Activated CD8-positive, alpha-beta memory T cell treated with anti-CD3 and anti-CD28 coated beads for 1 hour (primary cell): ENCODE measurements at places on chromosomes 7 and 10.

DNA sequence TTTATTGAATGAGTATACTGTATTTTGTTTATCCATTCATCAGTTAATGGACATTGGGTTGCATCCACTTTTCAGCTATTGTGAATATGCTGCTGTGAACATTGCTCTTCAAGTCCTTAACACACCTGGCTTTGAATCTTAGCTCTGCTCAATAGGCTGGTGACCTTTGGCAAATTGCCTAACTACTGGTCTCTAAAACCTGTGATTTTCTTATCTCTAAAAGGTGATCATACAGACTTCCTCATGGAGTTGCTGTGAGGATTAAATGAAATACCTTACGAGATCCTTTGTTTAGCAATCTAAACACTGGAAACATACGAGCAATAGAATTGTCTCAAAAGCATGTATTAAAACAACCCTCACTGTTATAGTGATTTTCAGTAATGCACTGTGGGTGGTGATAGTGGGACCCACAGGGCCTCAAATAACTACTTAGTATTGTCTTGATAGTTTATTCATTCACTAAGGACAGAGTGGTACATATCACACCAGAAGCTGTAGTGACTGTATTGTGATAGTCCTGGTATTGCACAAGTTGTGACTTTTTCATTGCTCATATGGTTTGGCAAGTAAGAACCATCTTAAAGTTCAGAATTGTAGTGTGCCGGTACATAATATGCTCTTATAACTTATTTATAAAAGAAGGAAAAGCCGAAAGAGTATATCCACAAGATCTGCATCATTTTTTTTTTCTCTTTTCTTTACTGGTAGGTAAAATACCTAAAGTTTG is 257.6 kb downstream of the EXOC4 start:
- no peak for DNase-seq

GRCh38 chr7:90692947-90693346 is 96.8 kb downstream of the CDK14 start:
- no peak for DNase-seq

GRCh38 chr7:30699706-30700495 is 17.6 kb upstream of the CRHR2 start:
- no peak for DNase-seq

DNA sequence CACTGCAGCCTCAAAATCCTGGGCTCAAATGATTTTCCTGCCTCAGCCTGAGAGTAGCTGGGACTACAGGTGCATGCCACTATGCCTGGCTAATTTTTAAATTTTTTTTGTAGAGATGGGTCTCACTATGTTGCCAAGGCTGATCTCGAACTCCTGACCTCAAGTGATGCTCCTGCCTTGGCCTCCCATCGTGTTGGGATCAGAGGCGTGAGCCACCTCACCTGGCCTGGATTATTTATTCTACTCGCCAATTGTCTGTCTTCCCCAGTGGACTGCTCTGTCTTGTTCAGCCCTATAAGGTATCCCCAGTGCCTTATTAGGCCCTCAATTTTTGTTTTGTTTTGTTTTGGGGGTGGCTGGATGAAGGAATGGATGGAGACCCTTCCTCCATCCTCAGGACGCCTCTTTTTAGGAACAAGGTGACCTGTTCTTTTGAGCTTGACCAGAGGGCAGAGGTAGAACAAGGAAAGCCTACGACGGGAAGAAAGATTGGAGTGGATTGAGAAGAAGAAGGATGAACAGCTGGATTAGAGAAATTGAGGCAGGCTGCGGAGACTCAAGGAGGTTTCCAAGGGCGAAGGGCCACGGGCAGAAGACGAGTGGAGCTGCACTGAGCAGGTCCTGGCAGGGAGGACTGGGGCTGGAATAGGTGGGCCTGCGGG is 541 bp upstream of the DENND10 start:
- no peak for DNase-seq

DNA sequence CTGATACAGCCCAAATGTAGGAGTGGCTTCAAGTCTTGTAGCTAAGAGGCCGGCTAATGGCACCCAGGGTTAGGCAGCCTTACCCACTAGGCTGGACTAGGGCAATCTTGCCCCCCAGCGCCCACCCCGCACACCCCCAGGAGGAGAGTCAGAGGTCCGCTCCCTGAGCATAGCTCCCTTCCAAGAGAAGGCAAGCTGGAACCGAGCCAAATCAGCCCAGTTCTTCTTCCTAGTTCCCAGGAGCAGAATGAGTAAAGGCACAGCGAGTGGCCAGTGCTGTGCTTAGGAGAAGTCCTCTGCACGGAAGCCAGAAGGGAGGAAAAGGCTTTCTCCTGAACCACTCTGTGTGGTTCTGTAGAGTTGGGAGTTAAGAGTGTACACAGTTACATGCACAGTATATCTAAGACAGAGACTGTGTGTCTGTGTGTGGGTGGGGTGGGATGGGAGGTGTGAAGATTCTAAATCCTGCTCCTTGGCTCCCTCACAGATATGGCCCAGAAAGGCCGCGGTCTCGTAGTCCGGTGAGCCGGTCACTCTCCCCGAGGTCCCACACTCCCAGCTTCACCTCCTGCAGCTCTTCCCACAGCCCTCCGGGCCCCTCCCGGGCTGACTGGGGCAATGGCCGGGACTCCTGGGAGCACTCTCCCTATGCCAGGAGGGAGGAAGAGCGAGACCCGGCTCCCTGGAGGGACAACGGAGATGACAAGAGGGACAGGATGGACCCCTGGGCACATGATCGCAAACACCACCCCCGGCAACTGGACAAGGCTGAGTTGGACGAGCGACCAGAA is 59.7 kb upstream of the PDCD4 start:
- no peak for DNase-seq

DNA sequence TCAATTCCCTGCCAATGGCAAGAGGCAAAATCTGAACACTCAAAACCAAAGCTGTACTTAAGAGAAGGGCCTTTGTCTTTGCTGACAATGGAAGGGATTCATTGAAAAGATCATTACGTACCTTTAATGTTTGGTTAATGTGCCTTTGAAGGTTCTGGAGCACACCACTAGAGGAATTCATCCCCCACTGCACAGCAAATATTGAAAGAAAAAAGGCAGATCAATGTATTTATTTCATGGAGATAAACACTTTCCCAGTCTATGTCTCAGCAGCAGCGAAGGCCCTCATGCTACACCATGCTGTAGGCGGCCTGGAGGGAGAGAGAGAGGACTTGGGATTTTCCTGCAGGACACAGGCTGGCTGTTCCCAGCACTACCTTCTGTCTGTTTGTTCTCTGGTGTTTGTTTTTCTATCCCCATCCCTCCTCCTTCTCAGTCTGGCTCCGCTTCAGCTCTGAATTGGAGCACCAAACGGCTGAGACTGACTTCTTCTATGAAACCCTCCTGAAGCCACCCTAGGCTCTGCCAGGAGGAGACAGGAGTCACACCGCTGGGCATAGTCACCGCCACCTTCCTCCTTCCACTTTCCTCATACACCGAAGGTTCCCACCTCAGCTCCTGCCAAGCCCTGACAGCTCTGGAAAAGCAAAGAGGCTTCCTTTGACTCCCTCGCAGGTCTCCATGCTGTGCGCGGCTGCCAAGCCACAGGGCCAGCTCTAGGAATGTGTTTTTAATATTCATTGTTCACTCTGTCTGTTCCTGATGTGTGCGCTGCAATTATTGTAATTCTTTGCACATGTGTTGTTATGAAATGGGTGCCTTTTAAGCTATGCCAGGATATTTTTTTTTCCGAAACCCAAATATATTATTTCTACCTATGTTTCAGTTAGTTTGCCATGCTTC is 301.5 kb downstream of the FZD1 start:
- DNase-seq = no peak

DNA sequence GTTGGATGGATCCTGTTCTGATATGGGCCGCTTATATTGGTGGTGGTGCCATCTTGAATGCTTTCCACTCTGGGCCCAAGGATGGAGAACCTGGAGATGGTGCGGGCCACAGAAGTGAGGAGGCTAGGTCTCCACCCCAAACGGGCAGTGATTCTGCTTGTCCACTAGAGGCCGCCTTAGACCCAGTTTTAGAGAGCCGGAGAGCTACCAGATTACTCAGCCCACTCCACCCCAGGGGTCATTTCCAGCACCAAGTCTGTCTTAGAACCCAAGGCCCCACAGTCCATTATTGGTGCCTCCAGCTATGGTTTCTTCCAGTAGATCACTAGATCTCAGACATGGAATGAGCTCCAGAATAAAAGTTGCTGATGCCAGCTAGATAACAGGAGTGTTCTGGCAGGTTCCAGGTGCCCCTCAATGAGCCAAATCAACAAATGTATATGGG is 11.8 kb upstream of the CAMK2G start:
- DNase-seq = peak; percentile 31

DNA sequence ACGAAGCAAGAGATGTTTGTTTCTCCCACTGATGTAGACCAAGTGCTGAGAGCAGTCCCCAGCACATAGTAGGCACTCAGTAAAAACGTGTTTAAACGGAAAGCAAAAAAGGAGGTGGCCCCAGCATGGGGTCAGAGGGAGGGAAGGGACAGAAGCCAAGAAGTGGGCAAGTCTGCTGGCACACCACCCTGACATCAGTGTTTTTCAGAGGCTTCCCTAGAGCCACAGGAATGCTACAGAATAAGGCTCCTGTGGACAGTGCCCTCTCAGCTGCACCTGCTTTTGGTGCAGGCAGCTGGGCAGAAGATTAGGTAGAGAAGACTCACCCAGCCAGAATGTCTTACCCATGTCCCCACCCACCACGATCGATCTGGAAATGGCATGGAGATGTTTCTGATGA is 8.3 kb upstream of the ANKRD1 start:
- no peak for DNase-seq

- DNase-seq = no peak
Measured at GRCh38 chr7:84354866-84355265, 160.3 kb upstream of the SEMA3A start.

DNA sequence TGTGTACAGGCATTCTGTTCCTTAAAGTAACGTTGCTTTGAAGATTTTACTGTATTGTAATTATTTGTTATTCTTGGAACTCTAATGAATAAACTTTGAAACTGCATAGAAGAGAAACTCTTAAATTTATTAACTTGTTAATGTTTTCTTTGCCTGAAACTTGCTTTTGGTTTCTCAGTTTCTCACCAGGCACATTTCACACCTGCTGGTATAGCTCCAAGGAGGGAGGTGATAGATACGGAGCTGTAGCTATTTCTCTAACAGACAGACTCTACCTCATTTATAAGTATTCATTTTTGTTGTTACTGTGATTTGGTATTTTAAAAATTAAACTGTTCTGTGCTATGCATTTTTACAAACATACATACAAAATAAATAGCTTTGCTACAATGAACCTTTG is 32.7 kb downstream of the R3HCC1L start:
- DNase-seq = no peak

DNA sequence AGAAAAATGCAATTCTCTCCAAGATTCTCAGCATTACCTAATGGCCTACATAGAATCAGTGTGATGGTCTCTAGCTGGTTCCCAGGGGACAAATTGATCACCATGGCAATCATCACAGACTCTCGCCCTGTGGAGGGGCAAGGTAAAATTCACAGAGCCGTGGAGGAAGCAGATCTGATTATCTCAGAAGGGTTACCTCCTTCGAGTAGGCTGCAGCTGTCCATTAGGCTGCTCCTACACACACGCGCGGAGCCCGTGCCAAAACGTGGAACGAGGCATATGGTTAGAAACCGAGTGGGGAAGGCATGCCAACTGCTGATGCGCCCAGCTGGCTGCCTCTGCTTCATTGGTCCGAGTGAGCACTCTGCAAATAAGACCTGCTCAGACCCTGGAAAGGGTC is 52.8 kb upstream of the PTER start:
- DNase-seq = no peak

- DNase-seq = no peak
Measured at GRCh38 chr7:155230169-155230593, 67.5 kb upstream of the INSIG1 start.

DNA sequence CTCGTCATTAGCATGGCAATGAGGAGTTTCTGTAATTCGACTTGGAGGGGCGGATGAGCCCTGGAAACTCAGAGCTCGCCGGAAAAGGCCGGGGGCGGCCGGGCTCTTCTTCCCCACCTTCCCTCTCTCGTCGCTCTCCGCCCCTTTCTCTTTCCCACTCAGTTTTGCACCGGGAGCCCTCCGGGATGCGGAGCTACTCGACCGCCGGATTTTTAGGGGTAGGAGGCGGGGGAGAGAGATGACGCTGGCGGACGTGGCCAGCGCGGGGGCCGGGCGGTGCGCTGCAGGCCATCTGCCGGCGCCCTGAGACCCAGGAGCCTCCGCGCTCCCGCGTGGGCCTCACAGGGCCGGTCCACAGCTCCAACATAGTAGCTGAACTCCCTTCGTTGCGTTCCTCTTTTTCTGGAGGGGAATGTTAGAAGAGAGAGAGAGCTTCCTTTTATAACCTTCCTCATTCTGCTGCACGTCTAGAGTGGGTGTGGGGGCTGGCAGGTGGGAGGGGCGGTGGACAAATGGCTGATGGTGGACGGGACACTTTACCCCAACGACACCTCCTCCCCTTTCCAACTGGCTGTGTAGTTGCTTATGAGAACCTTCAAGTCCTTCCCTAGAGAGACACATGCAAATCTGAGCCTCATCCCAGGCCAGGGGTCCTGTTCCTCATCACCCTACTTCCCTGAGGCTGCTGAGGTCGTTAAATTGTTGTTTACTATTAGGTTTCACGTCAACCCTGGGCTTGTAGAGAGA is 1.1 kb upstream of the HOXA1 start:
- DNase-seq = no peak

DNA sequence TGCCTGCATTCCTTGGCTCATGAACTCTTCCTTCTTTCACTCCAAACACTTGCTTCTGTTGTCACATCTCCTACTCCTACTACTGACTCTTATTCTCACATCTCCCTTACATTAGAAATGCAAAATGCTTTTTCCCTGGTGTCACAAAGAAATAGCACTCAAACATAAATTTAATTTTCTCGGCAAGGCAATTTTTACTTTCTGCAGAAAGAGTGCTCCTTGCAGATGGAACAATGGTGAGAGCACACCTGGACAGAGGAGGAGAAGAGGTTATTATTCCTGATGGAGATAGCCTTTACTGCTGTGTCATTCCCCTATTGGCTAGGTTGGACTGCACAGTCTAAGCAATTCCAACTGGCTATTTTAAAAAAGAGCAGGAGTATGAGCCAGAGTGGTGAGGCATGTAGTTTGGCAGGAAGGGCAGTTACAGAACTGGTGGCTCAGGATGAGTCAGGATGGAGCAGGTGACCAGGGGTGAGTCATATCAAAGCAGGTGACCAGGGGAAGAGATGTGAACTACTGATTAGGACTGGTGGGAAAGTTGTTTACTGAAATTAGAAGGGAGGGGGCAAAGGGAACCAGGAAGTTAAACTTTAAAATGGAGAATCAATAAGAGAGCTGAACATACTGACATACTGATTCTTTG is 52.9 kb downstream of the CYP2C9 start:
- DNase-seq = no peak

- no peak for DNase-seq
Measured at GRCh38 chr7:130926001-130926691, 192.1 kb upstream of the KLF14 start.

GRCh38 chr7:139232904-139233303 is 1.9 kb downstream of the UBN2 start:
- no peak for DNase-seq
